WTC11 (cell line): ENCODE measurements at places on chromosomes 1 and 21. TPM values are rescaled to one million over a fixed set of nuclear protein-coding genes. Genes with fewer than 3 reads are reported as not detected.
A peak's percentile ranks its signal among the peaks of the same experiment; 100 is the strongest.

FAM72C gene
- total RNA-seq = 14.7 to 17.5 TPM (median 15.7 TPM) in 3 replicates

IVL gene
- total RNA-seq = not detected in 3 replicates

CYP4A11 gene
- 0.11 to 0.53 TPM (median 0.23 TPM) in 3 replicates for total RNA-seq

DNA sequence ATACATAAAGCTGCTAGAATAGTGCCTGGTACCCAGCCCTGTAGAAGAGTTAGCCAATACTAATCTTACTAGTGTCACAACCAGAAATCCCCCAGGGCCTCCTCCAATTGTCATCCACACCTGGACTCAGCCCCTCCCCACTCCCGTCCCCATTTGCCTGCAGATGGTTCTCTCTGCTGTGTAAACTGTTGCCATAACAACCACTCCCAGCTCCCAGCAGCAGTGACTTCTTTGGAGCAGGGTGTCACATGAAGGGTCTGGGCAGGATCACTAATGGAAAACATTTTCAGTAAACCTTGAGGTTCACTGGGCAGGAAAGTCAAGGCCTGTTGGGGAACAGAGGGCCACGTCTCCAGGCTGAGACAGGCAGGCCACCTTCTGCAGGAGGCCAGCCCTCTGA is 126.0 kb upstream of the IPO9 start:
- peak; percentile 69 for DNase-seq

DNA sequence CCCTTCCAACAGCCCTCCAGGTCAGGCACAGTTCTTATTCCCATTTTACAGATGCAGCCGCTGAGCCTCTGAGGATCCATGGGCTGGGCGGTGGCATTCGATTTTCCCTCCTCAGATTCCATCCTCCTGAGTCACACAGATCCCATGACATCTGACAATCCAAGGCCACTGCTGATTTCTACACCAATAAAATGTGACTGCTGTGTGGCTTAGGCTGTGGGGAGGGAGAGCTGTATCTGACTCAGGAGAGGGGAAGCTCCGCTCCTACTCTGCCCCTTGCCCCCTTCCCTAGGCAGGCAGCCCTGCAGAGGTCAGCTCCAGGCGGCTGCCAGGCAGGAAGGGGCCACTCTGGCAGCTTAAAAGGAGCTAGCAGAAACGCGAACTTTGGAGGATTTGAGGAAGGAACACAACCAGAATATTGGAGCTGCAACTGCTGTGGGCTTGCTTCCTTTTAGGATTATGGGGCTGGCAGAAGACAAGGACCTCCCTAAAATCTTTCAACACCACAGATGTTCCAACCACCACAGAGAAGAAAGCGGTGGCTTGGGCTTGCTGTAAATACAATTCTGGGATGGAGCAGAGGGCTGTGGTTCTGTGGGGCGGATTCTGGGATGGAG is 50.0 kb downstream of the MRPL37 start:
- no peak for DNase-seq

- DNase-seq = no peak
These were observed 24.4 kb downstream of the CRYAA start for GRCh38 chr21:43193088-43193650.

DNA sequence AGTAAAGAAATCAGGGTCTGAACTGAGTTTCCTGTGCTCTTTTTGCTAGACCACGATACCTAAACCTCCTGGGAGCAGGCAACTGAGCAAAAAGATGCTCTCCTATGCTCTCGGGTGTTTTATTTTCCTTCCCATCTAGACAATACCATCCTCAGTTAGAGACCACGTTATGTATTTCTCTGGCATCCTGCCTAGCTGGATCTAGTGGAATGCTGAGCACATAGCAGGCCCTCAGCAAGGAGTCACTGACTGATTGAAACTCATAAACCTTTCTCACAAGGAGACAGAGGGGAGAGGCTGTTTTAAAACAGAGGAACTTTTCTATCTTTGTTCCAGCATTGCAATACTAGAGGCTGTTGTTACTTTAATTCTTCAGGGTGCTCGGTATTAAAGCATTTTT is 168.0 kb downstream of the CYYR1 start:
- DNase-seq = no peak

DNA sequence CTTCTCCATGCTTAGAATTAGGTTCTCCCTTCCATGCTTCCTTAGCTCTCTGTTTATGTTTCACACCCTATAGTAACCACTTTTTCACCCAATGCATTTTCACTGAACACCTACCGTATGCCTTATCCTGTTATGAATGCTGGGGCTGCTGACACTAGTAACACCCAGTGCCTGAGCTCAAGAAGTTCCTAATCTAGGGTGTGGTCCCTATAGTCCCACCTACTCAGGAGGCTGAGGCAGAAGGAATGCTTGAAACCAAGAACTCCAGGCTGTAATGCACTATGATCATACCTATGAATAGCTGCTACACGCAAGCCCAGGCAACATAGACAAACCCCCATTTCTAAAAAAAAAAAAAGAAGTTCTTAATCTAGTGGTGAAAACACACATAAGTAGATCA is 5.5 kb downstream of the EPHA10 start:
- DNase-seq = no peak
